ENCODE measurements at places on chromosomes 4 and X. TPM values are rescaled to one million over a fixed set of nuclear protein-coding genes. Genes with fewer than 3 reads are reported as not detected.

C1QTNF7 gene
- 5.3 TPM for polyA plus RNA-seq

PCSK1N gene
- 331 TPM for polyA plus RNA-seq

FGB gene
- polyA plus RNA-seq, result 23.5 TPM

EVC2 gene
- polyA plus RNA-seq, result 1.6 TPM

SLC10A4 gene
- polyA plus RNA-seq, result not detected

All from kidney (tissue), 22 donors.